Activated CD4-positive, CD25-positive, alpha-beta regulatory T cell treated with anti-CD3 and anti-CD28 coated beads, Interleukin-2, amount 50 U/mL, for 16 hours (primary cell): ENCODE measurements at places on chromosomes 5 and 9.

- DNase-seq, result no peak
These were observed 315.6 kb downstream of the PRR16 start for GRCh38 chr5:120779674-120780073.

GRCh38 chr9:35903049-35903448 is 3.0 kb upstream of the HRCT1 start:
- DNase-seq, result no peak

- DNase-seq, result no peak
These were observed 307.7 kb downstream of the ADGRV1 start for GRCh38 chr5:90866333-90866732.

DNA sequence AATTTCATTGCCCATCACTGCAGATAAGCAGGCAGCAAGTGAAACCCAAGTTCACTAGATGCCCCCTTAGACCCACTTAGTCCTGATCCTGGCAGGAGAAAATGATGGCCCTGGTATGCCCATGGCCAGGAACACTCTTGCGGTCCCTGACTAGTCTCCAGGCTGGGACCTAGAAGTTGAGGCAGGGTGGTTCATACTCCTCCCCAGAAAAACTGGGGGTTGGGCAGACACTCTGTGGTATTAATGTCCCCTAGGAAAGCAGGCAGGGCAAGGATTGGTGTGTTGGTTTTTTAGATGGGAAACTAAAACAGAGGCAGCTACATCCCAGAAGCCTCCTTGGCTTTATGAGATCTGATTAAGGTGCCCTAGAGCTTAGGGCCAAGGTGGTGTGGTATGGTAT is 13.1 kb downstream of the LHX6 start:
- DNase-seq, result no peak

- DNase-seq, result no peak
These were observed 513.5 kb downstream of the DMAC1 start for GRCh38 chr9:7286101-7286500.

- DNase-seq, result no peak
These were observed 107.8 kb upstream of the PRLR start for GRCh38 chr5:35338157-35338453.

GRCh38 chr9:22838266-22838665 is 391.6 kb downstream of the DMRTA1 start:
- DNase-seq, result no peak

DNA sequence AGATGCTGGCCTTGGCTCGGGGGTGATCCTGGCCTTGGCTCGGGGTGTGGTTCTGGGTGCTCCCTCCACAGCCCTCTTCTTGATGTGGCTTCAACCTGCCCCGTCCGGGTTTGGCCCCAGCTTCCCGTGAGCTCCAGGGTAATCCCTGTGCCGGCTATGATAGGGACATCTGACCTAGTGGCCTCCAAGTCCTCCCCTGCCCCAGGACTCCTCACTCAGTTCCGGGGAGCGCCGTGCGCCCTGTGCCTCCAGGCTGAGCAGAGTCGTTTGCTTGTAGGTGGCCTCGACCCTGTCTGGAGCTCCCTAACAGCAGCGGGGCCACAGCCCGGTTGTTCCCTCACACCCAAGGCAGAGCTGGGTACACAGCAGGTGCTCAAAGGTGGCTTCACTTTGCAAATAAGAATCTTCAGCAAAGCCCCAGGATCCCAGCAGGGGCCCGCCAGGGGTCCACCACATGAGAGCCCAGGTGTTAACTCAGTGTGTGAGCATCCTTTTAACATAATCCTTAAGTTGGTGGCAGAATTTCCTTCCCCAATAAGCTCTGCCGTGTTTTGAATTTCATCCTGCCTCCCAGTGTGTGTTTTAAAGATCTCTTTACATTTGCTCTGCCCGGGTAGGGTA is 32.3 kb upstream of the CEP72 start:
- no peak for DNase-seq

DNA sequence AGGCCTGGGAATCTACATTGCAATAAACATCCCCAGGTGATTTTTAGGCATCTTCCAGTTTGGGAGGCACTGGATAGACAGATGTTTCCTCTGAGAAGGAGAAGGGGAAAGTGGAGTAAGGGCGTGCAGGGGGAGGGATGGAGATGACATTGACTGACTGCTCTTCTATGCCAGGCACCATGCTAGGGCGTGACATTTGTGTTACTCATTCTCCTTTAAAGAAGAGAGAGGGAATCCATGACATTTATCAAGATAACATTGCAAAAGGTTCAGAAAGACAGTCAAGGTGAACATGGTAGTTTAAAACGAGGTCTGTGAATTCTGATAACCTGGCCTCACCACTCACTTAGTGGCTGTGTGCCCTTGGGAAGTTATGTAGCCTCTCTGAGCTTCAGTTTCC is 35.8 kb downstream of the FGF1 start:
- no peak for DNase-seq

DNA sequence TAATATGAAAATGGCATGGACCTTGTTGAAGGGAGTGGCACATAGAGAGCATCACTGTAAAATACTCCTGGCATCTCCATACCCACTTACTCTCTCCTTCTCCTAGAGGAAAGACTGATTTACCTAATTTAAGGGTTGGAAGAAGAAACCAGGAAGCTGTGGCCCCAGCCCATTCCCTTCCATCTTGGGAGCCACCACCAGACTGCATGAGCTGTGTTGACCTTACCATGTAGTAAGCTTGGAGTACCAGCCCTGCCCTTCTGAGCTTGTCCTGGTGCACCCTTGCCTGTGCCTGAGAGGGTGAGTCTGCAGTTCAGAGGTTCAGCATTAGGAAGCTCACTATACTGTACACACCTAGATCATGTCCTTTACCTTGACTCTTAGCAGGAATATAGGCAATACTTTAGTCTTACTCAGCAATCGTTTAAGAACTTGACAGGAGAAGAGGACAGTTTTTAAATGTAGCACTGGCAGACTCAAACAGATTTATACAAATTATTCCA is 35.7 kb upstream of the HMGCS1 start:
- DNase-seq, result no peak

GRCh38 chr9:110573305-110573704 is 6.2 kb downstream of the SVEP1 start:
- DNase-seq, result no peak

DNA sequence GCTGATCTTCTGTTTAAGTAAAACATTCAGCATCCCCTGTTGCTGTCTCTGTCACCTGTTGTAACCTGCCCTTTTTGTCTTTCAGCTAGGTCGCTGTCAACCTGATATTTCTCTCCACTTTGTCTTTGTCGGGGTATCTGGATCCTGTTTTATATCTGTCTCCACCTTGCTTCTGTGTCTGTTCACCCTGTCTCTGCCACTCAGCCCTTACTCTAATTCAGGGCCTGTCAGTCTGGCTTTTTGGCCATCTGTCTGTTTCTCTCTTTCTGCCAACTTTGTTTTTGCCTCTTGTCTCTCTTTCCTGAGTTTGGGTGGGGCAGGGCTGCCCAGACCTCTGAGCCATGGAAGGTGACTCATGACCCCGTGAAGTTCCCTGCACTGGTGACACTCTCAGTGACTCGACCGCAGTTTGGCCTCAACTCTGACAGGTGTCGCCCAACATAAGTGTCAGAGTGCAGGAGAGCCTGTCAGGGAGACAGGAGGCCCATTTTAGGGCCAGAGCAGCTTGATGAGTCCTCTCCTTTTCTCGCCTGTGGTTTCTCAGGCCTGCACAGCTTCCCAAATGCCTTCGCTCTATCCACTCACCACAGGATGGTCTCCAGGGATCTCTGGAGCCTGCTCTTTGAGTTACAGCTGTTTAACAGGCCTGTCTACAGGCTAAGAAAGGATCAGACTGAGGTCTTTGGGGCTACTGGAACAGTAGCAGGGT is 868 bp downstream of the ZBTB43 start:
- DNase-seq, result peak; percentile 54

- DNase-seq, result no peak
These were observed 96.1 kb upstream of the DNAH5 start for GRCh38 chr5:14040542-14040941.
